ENCODE measurements at places on chromosomes 13 and 19.

DNA sequence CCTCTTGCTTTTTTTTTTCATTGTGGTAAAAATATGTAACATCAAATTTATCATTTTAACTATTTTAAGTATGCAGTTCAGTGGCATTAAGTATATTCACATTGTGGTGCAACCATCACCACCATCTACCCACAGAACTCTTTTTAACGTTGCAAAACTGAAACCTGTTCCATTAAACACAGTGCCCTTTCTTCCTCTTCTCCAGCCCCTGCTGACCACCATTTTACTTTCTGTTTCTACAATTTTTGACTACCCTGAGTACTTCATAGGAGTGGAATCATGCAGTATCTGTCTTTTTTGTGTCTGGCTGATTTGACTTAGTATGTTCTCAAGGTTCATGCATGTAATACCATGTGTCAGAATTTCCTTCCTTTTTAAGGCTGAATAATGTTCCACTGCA is 153.1 kb downstream of the FGF9 start:
- no peak for DNase-seq

- DNase-seq, result no peak
Measured at GRCh38 chr13:75154331-75154730, 327.6 kb downstream of the TBC1D4 start.

- no peak for DNase-seq
Measured at GRCh38 chr19:23318143-23318542, 67.9 kb upstream of the ZNF724 start.

GRCh38 chr19:3243819-3244700 is 19.6 kb downstream of the CELF5 start:
- DNase-seq, result peak; percentile 33

GRCh38 chr19:13788991-13789390 is 6.3 kb upstream of the ZSWIM4 start:
- no peak for DNase-seq

DNA sequence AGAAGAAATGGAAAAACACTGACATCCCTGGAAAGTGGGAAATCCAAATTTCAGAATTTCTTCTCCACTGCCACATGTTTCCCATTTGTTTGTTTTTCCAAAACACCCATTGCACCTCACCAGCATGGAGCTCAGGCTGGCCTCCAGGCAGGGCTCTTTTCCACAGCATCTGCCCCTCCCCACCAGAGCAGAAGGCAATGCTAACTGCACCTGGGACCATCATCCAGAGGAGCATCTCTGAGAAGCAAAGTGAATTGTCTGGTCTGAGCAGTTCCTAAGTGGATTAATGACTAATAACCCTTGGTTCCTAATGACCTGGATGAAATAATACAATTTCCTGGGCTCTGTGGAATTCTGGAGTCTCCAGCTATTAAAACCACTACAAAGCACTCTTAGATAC is 8.8 kb upstream of the CYSLTR2 start:
- no peak for DNase-seq

DNA sequence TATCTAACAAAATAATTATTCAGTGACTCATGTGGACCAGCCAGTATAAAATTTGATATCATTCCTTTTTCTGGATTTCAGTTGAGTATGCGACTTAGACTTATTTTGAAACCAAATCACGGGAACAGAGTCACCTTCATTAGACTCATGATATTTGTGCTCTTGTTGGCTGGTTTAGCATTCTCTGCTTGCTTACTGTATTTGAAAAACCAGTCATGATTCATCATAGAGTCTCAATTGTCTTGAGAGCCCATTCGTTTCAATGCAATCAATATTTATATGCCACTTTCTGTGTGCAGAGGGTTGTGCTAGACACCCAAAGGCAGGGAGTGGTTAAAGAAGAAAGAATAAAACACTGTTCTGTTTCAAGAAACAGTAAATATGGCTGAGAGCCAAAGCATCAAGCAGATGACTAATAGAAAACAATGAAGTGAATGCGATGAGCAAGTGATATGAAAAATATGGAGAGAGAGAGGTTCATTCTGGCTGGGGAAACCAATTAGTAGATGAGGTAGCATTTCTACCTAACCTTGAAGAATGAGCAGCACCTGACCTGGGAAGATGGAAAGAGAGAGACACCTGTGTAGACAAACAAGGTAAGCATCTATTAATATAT is 99.6 kb upstream of the MBNL2 start:
- no peak for DNase-seq

- no peak for DNase-seq
Measured at GRCh38 chr13:40581277-40581579, 85.2 kb downstream of the FOXO1 start.

- no peak for DNase-seq
Measured at GRCh38 chr19:43362179-43362578, 8.7 kb downstream of the CD177 start.

- no peak for DNase-seq
Measured at GRCh38 chr19:3003046-3003445, 25.7 kb downstream of the TLE6 start.

- DNase-seq, result no peak
Measured at GRCh38 chr19:295687-296370, 4.6 kb upstream of the PLPP2 start.

GRCh38 chr19:24003537-24003936 is 83.5 kb upstream of the ZNF254 start:
- DNase-seq, result no peak

GRCh38 chr19:10723591-10723990 is 5.7 kb downstream of the DNM2 start:
- no peak for DNase-seq

GRCh38 chr19:1851654-1852580 is 3.6 kb upstream of the REXO1 start:
- DNase-seq, result peak; percentile 47

DNA sequence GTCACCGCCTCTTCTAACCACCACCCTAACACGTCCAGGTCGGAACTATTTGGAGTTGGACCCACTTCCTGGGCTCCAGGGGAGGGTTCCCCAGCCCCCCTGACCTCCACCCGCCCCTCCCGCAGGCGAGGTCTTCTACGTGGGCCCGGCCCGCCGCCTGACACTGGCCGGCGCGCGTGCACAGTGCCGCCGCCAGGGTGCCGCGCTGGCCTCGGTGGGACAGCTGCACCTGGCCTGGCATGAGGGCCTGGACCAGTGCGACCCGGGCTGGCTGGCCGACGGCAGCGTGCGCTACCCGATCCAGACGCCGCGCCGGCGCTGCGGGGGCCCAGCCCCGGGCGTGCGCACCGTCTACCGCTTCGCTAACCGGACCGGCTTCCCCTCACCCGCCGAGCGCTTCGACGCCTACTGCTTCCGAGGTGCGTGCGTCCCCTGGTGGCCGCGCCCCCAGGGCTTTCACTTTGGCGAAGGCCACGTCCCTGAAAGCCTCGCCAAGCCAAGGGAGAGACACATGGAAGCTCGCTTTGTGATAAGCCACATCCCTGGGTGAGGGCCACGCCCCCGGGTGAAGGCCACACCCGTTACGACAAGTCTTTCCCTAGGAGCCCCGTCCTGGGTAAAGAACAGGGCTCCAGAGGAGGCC is 13.2 kb downstream of the NCAN start:
- DNase-seq, result peak; percentile 45

DNA sequence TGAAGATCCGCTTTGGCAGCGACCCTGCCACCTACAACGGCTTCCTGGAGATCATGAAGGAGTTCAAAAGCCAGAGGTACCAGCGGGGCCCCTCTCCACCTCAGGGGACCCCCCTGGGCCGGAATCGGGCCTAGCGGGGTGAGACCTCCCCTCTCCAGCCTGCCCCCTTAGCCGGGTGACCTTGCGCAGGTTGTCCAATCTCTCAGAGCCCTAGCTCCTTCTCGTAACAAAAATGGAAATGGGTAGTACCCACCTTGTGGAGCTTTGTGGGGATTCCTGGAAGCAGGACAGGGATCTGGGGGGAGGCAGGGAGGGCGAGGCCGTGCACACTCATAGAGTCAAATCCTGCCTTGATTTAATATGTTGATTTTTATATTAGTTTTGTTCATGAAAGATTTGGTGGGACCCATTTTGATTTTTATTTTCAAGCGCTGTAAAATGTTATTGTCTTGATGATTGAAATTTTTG is 658 bp downstream of the SIN3B start:
- DNase-seq, result no peak

GRCh38 chr19:51822946-51823345 is 28.0 kb downstream of the FPR3 start:
- no peak for DNase-seq

DNA sequence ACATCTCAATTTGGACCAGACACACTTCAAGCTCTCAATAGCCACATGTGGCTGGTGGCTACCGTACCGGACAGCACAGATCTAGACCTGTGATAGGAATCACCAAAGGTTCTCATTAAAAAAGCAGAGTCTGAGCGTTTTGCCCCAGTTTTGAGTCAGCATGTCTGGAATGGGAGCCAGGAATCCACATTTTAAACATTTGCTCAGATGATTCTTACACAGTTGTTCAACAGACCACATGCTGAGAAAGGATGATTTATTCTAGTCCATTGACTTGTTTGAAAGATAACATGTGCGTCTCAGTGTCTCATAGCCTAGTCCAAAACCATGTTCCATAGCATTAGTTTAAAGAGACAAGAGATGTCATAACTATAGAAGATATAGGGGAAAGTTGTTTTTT is 53.4 kb downstream of the FLT3 start:
- DNase-seq, result no peak

DNA sequence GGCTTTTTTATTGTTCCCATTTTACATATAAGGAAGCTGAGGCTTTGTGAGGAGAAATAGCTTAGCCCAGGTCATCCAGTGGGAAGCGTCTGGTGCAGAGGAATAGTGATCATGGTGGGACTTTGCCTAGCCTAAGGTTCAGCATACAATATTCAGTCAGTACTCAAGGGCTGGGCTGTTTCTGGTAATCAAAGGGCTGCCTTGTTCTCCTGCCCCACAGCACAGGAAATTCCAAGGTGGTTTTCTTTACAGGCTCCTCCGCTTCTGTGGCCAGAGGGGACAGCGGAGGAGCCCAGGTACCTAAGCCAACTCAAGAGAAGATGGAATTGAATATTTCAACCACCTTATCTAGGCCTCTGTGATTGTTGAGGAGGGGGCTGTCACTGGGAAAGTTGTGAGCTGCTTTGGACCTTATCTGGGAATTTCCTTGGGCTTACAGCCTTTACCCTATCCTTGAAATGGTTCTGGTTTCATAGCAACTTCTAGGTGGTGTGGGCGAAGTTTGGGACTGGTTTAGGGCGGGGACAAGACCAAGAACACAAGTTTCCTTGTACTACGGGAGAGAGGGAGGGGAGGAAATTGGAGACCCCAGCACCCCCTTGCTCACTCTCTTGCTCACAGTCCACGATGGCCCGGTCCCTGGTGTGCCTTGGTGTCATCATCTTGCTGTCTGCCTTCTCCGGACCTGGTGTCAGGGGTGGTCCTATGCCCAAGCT is at the start of gene MIA:
Gene MIA (plus strand): TSS at position 606 of the 716 bp plus-strand sequence. CDS start 22 bp downstream, at position 628.
- no peak for DNase-seq

- no peak for DNase-seq
Measured at GRCh38 chr13:80742033-80742432, 401.1 kb upstream of the SPRY2 start.

- DNase-seq, result no peak
Measured at GRCh38 chr13:61247149-61247936, 168.3 kb downstream of the PCDH20 start.

DNA sequence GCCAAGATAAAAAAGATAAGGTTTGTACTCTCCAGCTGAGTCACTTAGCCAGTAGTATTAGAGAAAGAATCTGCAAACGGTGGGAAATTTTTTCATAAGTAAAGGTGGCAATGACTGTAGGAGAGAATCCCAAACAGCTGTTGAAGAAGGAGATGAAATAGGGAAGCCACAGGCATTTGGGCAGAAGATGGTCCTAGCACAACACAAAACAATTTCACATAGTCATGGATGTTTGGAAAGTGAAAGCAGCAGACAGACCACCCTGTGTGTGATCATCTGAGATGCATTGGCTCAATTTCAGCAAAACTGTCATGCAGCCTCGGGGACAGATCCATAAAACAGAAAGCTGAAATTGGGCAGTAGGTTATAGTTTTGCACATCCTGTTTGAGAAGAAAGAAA is 2832.4 kb downstream of the PCDH9 start:
- DNase-seq, result no peak

GRCh38 chr13:73849292-73849691 is 284.9 kb downstream of the KLF12 start:
- no peak for DNase-seq

GRCh38 chr13:110419381-110419791 is 112.3 kb downstream of the COL4A2 start:
- DNase-seq, result no peak

- no peak for DNase-seq
Measured at GRCh38 chr13:95703576-95703975, 26.6 kb downstream of the DNAJC3 start.

GRCh38 chr19:14746886-14747285 is 31.5 kb downstream of the ADGRE2 start:
- DNase-seq, result no peak

DNA sequence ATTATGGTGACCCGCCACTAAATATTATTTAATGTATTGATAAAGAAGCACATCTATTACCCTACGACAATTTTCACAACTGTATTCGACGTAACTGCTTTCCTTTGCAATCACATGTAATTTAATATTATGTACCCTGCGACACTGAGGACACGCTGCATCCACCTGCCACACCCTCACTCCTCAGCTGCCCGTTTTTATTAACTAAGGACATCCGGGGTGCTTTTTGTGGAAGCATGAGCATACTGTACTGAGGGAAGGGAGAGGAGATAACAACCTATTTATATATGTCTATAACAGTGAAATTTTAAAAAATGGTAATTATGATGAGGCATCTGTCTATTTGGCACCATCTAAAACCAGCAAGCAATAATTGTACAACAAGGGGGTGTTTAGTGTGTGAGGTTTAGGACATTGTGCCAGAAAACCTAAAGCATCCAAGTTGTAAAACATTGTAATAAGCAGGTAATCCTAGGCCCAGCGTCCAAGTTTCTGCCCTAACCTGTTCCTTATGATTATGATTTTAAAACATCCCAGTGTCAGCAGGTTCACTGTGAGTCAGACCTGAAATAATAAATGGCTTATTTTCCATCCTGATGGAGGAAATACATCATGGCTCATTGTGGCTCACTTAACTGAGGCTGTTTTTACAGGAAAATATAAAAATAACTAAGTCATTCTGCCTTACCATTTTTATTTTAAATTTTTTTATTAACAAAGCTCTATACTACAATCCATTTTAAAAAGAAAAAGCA is 56.3 kb downstream of the FOXO1 start:
- DNase-seq, result no peak

DNA sequence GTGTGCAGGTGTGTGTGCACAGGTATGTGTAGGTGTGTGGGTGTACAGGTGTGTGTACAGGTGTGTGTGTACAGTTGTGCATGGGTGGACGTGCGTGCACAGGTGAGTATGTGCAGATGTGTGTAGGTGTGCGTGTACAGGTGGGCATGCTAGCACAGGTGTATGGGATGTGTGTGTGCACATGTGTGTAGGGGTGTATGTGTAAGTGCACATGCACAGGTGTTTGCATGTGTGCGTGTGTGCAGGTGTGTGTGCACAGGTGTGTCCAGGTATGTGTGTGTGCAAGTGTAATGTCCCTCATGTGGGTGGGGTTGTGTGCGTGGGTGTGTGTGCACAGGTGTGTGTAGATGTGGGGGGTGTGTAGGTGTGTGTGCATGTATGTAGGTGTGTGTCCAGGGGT is 27.5 kb upstream of the TFDP1 start:
- DNase-seq, result no peak

GRCh38 chr13:71727042-71727441 is 140.0 kb downstream of the DACH1 start:
- no peak for DNase-seq

GRCh38 chr13:113962386-113962785 is 11.5 kb downstream of the C13orf46 start:
- DNase-seq, result no peak

All from stimulated activated CD4-positive, alpha-beta T cell treated with anti-CD3 and anti-CD28 coated beads, TNF-alpha, amount 100 ng/mL, for 1 hour (primary cell).